ENCODE measurements at places on chromosomes 11 and 22. TPM values are rescaled to one million over a fixed set of nuclear protein-coding genes. Genes with fewer than 3 reads are reported as not detected.

TPH1 gene
- total RNA-seq, result 1.2 TPM

CATSPERZ gene
- total RNA-seq, result not detected

CYTH4 gene
- 0.72 TPM for total RNA-seq

RASL10A gene
- total RNA-seq, result not detected

MS4A14 gene
- total RNA-seq, result not detected

DDIAS gene
- 14.3 TPM for total RNA-seq

SNAP29 gene
- 15.5 TPM for total RNA-seq

ADAMTS8 gene
- total RNA-seq, result not detected

SMTNL1 gene
- total RNA-seq, result not detected

CD3D gene
- total RNA-seq, result not detected

SPDYC gene
- not detected for total RNA-seq

FDXACB1 gene
- 0.98 TPM for total RNA-seq

VWCE gene
- total RNA-seq, result 13.9 TPM

Data from fibroblast of the aortic adventitia (primary cell).